ENCODE measurements at places on chromosomes 12 and 14.

- DNase-seq, result no peak
Measured at GRCh38 chr12:118746176-118746575, 235.2 kb upstream of the SRRM4 start.

DNA sequence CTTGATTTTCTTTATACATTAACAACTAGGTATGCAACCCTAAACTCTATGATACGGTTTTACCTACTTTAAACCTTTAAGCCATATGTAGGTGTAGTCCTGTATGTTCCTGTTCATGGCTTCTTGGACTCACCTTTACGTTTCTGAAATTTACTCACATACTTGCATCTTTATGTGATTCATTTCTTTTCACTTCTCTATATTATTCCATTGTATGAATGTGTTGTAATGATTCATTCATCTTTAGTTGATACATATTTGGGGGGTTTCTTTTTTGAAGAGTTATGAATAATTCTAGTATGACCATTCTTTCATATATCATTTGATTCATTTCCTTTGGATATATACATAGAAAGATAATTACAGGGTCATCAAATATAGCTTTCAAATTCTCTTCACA lies 2.4 kb upstream of the TAS2R50 start:
- no peak for DNase-seq

DNA sequence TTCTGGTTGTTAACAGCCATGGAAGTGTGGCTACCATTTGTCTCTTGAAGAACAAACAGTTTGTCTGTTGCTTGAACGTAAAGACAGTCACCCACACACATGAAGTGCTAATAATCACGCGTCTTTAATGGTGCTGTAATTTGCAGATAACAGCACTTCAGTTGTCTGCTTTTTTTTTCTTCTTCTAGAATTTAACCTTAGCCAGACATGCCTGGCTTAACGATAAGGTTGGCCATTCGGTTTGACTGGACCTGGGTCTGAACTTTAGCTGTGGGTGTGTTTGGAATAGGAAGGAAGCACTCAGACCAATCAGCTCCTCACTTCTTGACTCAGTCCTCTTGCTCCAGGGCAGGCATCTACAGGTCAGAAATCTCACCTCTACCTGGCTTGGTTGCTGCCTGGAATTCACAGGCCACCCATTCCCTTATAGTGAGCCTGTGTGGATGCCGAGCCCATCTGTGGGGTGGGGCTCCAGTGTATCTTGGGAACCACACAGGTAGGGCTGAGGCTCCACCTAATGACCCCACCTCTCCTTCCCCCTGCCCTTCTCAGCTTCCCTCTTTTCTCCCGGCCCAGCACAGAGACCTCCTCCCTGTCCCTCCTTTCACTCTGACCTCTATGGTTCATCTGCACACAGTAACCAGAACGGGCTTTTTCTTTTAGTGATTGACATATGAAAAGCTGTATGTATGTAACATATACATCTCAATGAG lies 246.4 kb upstream of the PWP1 start:
- DNase-seq, result no peak

DNA sequence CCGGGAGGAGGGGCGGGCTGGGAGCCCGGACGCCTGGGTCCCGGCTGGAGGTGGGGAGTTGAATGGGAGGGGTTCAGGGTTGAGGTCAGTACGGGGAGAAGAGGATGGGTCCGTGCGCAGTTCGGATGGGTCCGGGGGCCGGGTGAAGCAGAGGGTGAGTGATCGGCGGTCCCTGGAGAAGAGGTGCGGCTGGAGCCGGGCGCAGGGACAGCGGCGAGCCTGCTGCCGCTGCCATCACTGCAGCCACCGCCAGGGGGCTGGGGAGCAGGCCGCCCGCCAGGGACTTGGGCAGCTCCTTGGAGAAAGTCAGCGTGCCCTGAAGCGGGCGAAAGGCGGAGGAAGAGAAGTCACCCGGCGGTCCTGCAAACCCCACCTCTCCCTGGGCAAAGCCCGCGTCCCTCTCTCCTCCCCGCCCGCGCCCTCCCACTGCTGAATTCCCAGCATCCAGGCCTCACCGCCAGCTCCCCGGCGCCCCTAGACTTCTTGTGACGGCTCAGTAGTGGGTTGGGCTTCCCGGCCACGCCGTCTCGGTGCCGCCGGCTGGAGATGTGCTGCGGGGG lies 6.0 kb upstream of the GPR84 start:
- DNase-seq, result peak; percentile 70

- no peak for DNase-seq
Measured at GRCh38 chr12:117439531-117440001, 78.1 kb upstream of the NOS1 start.

- peak; percentile 63 for DNase-seq
Measured at GRCh38 chr12:93441081-93441616, 598 bp downstream of the UBE2N start.

DNA sequence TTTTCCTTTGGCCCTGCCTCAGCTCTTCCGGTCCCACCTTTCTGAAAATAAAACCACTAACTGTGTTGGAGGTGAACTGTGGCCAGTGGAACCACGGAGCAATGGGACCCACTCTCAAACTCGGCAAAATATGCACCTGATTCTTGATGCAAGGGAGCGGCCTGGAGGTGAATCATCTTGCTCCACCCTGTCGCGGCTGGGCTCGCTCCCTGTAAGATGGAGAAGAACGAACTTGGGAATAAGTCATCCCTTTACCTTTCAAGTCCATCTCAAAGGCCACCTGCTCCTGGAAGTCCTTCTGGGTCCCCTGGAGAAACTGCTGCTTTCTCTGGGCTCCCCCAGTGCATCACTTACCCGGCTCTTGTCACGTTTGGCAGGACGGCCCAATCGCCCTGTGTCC lies 309.9 kb downstream of the BCL11B start:
- no peak for DNase-seq

DNA sequence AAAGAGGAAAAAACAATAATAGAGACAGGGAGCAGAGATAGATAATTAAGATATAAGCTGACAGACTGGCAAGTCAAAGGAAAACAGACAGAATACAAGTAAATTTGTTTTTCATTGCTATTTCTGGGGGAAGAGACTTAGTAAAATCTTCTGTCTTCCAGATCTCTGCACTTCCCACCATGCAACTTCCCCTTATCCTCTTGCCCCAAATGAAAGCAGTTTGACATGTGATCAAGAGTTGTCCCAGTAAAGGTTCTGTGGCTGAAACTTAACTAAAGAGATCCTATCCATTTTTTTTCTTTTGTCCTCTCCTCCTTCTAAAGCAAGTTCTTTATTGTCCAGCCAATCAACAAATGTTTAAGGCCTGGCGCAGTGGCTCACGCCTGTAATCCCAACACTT lies 1.5 kb upstream of the MLF2 start:
- no peak for DNase-seq

- DNase-seq, result peak; percentile 53
Measured at GRCh38 chr12:98745578-98746391, 100.7 kb downstream of the APAF1 start.

DNA sequence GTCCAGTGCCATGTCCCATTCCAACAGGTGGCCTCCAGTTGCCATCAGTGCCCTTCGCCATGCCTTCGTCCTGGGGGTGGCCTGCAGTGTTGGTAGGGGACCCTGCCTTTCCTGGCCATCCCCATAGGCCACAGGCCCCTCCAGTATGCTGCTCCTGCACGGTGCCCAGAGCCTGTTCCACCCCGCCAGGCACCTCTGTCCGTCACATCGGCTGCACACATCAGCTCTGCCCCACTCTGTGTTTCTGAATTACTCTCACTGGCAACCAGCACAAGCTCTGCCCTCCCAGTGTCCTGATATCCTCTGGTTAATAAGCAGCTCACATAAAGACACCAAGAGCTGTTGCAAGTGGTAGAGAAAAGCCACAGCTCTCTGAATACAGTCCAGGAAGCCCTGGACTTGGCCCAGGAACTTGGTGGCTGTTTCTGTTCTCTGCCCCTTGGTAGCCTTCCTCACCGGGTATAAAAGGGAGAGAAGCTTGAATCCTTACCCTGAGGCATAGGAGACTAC lies 31.3 kb upstream of the ATP2A2 start:
- no peak for DNase-seq

- no peak for DNase-seq
Measured at GRCh38 chr12:56602239-56602638, 27.9 kb downstream of the BAZ2A start.

DNA sequence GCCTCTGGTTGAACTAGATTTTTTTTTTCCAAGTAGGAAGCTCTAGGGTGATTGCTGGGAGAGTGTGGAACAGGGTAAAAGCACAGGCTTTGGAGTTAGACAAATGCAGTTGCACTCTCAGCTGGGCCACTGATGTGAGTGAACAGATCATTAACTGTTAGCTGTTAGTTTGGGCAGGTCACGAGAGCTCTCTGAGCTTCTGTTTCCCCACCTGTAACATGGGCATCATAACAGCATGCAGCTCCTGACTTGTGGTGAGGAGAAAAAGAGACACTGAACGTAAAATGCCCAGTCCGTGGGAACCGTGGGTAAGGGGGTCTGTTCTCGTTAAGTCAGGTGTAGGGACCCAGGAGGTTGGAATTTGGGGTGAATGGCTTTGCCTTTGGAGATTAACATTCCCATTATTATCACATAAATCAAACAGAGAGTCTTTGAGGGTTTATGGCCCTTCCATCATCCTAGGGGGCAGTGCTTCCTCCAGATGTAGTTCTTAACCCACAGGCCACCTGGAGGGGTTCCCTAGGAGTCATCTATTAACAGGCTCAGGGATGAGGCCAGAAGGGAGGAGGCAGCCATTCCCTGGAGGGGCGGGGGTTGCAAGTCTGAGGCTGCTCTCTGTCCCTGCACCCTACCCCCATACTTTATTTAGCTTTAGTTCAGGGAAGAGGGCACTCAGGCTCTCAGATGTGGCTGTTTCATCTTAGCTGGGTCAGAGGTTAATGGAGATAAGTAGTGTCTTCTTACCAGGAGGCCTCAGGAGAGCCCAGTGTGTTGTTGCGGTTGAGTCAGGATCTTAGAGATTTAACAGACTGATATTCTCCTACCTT lies 135.2 kb downstream of the DACT1 start:
- DNase-seq, result no peak

- no peak for DNase-seq
Measured at GRCh38 chr12:69966409-69966808, 141.4 kb downstream of the MYRFL start.

DNA sequence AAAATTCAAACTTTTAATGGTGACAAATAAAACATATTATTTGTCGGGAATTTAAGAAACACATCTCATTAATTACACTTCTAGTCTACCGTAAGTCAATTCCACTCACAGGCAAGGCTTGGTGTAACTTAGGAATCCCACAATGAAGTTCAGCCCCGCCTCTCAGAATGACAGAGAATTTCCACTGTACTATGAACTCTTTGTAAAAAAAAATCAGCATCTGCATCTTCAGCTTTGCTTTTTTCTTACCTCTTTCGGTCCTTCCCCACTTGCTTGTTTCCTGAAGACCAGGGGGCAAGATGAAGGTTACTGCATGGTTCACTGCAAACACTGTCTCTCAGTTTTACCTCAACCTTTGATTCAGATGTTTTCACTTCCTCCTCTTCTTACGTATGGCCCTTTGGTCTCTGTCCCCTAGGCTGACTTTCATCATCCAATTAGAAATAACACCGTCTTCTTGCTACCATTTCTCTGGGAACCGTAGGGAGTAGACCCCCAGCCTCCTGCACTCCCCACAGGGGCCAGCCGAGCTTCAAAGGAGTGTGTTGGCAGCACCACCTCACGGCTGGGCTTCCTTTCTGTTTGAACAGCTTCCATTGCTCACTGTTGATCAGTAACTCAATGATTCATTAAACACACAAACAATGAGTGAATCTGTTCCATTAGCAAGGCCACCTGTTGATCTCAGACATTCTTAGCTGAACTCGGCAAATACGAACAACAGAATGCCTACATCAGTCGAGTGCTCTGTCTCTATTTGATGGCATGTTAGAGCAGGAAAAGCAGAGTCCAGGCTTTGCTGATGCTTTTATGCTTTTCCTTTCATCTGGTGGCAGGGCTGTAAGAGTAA lies 343.0 kb downstream of the BMP4 start:
- no peak for DNase-seq

GRCh38 chr14:85241022-85241855 lies 288.7 kb upstream of the FLRT2 start:
- no peak for DNase-seq

DNA sequence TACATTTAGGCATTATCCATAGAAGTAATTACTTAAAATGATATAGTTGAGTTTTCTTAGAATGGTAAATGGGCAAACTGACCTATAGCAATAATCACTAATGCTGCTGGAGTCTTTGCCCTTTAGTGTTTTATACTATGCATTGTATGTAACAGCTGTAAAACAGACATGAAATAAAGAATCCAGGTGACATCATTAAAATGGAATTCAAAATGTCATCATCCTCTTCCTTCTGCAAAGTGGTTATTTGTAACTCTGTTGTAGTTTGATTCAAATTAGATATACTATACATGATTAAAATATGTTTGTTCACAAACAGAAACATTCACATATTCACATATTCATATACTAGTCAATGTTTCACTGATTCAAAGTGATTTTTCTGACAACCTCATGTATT lies 598.8 kb downstream of the SLC16A7 start:
- DNase-seq, result no peak

DNA sequence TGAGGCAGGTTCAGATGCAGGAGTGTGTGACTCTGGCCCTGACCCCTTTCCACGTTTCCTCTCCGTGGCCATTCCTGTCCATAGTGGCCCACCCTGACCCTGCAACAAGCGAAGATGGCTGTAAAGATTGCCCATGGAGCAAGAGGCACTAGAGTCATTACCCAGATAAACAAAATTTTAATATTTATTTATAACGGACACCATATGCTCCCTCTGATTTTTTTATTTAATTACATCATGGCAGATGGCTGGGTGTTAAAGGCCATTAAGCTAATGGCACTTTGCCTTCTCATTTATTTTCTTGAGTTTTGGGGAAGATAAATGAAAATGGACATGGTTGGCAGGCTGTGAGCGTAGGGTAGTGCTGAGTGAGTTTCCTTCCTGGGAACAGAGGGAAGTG lies 58.7 kb downstream of the WSCD2 start:
- DNase-seq, result no peak

DNA sequence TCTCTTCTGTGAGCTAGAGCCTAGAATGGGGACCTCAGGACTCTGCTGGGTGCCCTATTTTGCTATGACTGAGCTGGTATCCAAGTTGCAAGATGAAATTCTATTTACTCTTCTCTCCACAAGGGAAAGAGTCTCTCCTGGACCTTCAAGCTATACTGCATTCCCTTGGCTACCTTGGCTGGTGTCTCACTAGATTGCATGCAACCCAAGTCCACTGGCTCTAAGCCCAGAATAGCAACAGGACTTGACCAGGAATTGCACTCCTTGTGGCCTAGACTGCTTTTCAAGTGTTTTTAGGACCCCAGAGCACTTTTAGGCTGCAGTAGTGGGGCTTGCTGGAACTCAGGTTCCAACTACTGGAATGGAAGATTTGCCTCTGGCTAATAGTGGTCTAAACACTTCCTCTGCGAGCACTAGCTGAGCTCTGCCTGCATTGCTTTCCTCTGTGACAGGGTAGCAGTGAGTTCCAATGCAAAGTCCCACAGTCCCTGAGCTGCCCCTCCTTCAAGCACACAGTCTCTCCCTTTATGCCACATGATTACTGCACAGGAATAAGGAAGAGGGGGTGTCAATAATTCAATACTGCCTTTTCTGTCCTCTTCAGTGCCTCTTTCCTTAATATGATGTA lies 1009.1 kb upstream of the FLRT2 start:
- no peak for DNase-seq

- DNase-seq, result peak; percentile 73
Measured at GRCh38 chr12:51269174-51270066, 795 bp downstream of the SMAGP start.

Data from activated T-cell treated with anti-CD3 and anti-CD28 coated beads, Interleukin-2, amount 50 U/mL, for 24 hours (primary cell).